ENCODE measurements at places on chromosomes 7 and 10.

DNA sequence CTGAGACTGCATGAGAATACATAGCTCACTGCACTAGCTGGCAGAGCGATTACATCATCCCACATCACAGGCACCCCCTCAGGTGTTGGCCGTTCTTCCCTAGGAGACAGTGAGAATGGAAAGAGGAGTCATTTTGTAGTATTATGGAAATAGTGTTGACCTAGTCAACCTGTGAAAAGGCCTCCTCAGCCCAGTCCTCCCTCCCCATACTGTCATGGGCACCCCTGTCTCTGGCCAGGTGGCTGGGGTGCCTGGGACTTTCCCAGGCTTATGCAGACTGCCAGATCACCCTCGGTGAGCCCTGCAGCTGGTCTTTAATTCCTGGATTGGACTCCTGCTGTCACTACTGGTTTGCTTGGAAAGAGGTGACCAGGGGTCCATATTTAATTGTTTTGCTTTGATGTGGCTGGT is 4.0 kb downstream of the INPP5A start:
- DNase-seq, result no peak

- DNase-seq, result no peak
Measured at GRCh38 chr7:4159761-4160554, 522.1 kb upstream of the FOXK1 start.

DNA sequence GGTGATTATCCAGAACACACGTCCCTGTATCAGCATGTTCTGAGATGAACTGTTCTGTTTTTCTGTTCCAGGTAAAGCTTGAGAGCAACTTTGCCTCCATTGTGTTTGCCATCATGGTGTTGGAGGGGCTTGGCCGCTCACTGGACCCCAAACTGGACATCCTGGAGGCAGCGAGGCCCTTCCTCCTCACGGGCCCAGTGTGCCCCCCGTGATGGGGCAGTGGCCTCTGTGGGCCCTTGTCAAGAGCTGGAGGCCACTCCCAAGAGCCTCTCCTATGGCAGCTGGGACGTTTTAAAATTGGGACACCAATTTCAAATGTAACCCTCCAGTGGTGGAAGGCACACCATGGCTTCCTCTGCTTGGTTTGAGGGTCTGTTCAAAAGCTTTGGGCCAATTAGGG is 1.9 kb upstream of the NDUFB2 start:
- no peak for DNase-seq

DNA sequence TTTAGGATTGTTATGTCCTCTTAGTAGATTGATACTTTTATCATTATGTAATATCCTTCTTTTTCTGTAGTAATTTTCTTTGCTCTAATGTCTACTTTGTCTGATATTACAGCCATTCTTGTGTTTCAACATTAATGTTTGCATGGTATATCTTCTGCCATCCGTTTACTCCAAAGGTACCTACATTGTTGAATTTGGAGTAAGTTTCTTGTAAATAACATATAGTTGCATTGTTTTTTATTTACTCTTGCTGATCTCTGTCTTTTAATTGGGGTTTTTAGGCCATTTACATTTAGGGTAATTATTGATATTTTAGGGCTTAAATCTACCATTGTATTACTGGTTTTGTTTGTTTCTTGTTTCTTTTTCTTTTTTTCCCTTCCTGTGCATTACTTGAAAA is 100.1 kb downstream of the STK31 start:
- DNase-seq, result no peak

GRCh38 chr10:54559498-54559897 is 241.5 kb downstream of the PCDH15 start:
- no peak for DNase-seq

- no peak for DNase-seq
Measured at GRCh38 chr7:95253986-95254385, 70.3 kb downstream of the PON1 start.

- DNase-seq, result no peak
Measured at GRCh38 chr7:75732764-75733630, 5.7 kb downstream of the HIP1 start.

GRCh38 chr7:48130658-48131108 is 40.6 kb upstream of the ABCA13 start:
- DNase-seq, result no peak

- DNase-seq, result no peak
Measured at GRCh38 chr10:119724593-119725516, 995 bp upstream of the INPP5F start.

- DNase-seq, result no peak
Measured at GRCh38 chr10:68618234-68618633, 58.1 kb downstream of the TET1 start.

DNA sequence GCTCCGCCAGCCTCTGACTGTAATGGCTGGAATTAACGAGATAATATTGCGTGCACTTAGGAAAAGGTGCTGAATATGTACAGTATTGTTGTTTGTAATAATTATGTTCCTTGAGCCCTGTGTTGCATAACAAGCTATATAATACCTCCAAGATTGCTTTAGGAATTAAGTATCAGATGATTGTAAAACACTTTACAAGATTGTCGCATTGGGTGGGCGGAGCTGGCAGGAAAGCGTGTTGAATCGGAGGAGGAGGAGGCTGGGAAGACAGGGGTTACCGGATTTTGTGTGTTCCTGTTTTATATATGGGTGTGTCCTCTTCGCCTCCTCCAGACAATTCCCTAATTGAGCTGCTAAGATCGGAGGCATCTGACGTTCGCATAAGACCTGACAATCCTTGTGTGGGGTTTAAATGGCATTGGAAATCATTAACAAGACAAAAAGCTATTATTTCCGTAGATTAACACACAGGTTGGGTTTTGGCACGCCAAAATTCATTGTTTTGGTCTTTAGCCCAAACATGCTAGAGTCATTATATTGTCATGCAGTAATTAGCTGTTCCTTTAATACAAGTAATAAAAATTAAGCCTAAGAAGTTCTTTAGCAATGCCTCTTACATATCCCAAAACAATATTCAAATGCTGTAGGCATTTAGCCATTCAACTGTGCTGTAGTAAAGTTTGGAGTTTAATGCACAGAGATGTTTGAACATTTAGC is 192.9 kb upstream of the SH2B2 start:
- no peak for DNase-seq

DNA sequence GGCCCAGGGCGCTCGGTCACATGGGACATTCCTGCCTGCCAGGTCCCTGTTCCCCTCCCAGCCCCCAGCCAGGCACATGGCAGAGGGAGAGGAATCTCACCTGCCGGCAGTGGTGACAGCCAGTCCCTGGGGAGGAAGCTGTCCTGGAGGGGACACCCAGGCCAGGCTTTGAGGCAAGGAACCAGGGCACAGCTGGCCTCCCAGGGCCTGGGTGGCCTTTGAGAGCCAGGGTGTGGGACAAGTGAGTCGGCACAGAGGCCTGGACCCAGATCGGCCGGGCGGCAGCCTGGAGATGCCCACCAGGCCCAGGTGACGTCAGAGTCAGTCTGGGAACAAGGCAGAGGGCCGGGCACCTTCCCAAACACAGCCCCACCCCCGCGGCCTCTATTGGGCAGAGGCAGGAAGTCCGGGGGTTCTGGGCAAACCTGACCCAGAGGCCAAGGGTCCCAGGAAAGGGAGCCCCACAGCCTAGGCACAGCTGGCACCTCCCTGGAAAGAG is 65.0 kb upstream of the CFAP46 start:
- no peak for DNase-seq

DNA sequence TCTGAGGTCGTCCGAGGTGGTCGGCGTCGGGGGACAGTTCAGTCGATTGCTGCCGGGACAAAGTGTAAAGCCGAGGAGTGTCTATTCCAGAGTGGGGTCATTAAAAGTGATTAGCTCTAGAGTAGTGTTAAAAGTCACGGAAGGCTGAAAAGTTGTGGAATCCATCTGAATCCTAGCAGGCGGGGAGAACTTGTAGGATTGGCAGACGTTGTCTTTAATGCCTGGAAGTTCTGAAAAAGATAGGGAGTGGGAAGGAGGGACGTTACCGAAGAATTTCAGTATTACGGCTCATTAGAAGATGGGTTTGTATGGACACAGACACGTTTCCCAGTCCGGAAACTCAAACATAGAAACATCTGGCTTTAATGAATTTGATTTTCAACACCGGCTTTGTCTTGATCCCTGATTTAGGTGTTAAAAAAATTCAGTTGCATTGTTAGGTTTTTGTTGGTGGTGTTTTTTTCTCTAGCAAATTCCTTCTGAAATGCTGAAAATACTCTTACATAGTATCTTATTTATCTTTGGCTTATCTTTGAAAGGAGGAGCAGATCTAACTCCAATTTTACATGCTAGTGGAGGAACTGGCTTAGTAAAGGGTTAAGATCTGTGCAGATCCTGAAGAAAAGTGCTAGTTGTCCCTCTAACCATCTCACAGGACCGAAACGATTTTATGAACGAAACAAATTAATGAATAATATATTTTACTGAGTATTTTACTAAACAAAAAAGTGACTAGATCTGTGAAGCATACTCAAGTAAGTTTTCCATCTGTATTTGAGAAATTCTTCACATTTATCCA is 900 bp downstream of the MKLN1 start:
- no peak for DNase-seq

GRCh38 chr7:65746398-65746669 is 126.5 kb upstream of the VKORC1L1 start:
- DNase-seq, result no peak

All from activated gamma-delta T cell treated with anti-CD3 and anti-CD28 coated beads, Interleukin-2, amount 50 U/mL, for 16 hours (primary cell).